CD4-positive, alpha-beta T cell treated with Interferon gamma for 1 hour (primary cell): ENCODE measurements at places on chromosomes 16 and 17.

GRCh38 chr16:16136588-16136987 lies 86.7 kb downstream of the ABCC6 start:
- DNase-seq: no peak

DNA sequence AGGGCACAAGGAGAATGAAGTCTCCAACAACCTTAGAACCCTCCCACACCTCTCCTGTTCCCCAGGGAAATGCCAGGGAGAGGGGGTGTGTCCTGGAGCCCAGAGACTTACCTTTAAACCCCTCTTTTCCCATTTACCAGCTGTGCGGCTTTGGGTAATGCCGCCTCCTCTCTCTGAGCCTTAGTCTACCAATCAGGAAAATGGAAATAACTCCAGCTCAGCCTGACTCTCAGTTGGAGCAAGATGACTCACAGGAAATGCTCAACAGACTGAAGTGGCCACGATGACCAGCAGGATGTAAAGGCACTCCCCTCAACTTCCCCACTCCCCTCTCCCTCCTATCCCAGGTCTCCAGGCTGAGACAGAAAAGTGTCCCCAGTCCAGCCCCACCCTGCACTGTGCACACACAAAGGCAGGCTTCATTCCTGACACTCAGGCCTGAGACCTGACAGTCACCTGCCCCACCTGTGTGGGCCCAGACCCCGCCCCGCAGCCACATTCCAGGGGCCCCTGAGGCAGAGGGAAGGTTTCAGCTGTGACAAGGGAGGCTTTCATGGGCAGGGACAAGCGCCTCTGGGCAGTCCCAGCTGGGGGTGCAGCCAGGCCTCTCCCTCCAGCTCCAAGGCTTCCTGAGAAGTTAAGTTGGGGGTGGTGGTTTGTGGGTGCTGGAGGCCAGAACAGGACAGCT lies 3.0 kb upstream of the KRT15 start:
- DNase-seq: no peak

- no peak for DNase-seq
Measured at GRCh38 chr17:66138120-66138519, 53.8 kb downstream of the CEP112 start.

DNA sequence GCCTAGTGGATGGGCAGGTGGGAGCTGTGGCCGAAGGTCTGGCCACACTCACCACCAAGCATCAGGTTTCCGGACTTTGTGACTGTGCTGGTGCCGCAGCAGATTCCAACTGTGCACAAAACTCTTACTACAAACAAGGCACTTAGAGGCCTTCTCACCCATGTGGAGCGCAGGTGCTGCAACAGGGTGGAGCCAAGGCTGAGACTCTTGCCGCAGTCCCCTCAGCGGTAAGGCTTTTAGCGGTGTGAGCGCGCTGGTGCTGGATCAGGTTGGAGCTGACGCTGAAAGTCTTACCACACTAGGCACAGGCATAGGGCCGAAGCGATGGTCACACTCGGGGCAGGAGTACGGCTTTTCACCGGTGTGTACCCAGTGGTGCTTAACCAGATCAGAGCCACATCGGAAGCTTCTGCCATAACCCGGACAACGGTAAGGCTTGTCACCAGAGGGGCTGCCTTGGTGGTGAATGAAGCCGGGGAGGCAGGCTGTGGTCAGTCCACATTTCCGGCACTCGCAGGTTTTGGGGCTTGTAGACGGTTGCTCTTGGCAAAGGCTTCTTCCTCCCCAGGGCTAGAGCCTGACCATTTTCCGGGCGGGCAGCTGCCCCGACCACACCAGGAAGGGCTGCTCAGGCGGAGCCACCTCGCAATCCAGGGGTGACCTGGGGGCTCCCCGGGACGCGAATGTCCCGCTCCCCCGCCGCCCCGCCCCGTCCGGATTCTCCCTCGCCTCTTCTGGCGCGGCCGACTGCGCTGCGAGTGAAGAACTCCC lies 1.0 kb upstream of the ARMC5 start:
- peak; percentile 53 for DNase-seq

DNA sequence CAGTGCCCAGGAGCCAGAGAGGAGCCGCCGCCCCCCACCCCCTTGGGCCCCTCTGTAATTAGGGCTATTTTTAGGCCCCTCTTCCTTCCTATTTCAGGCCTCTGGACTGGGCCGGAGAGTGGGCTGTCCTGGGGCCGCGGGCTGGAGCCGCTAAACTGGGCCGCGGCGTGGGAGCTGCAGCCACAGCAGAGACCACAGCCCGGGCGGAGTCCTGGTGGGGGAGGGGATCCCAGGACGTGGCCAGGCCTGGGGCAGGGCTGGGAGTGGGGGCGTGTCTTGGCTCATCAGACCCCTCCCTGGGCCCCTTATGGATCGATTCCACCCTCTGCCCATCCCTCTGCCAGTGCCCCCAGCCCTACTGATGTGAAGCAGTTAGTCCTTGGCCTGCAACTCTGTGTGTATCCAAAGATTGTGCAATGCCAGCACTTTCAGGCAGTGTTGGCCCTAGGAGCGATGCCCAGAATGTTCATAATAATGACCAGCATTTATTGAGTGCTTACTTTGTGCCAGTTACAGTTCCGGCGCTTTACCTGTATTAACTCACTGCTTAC lies 15.0 kb upstream of the TAC4 start:
- DNase-seq: no peak

DNA sequence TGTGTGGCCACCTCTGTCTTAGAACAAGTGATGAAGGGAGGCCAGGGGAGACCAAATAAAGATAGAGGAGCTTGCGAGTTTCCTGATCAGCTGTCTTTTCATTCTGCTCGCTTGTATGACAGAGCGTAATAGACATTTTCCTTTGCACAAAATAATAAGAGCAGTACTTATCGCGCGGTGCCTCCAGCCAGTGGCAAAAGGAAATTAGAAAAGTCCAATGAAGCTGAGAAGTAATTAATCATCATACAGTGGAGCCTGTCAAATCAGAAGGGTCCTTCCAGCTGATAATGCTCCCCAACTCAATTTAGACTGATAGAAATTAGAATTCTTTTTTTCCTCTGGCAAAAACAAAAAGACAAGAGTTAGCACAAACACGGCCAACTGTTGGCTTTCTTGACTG lies 307.0 kb upstream of the IRX5 start:
- DNase-seq: no peak

DNA sequence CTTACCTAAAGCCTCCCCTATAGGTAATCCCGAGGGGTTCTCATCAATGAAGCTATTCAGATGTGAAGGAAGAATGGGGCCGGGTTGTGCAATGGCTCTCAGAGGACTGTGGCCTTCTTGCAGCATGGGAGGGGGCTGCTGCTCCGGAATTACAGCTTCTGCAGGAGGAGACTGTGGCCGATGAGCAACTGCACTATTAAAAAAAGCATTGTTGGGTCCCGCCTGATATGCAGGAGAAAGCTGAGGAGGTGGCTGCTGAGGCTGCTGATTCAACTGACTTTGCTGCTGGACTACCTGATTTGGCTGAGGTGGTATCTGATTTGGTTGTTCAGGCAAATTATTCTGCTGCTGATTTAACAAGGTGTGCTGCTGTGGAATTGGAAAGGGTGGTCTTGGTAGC lies 64.8 kb downstream of the CACNG1 start:
- no peak for DNase-seq

DNA sequence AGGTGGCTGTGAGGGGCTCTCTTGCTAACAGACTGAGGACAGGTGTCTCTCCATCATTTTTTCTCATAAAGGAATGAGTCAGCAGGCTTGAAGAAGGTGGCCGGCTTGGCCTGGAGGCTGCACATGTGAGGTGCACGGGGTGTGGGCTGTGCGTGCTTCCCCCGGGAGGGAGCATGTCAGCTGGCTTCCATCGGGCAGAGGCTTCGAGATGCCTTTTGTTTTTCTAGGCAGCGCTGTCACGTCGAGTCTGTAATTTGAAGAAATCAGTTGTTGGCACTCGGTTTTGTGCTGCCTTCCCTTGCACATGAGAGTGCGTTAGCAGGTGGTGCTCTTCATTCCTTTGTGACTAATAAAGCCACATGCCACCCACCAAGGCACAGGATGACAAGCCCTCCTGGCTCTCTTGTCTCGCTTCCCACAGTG lies 89.7 kb downstream of the NPIPB11 start:
- no peak for DNase-seq

DNA sequence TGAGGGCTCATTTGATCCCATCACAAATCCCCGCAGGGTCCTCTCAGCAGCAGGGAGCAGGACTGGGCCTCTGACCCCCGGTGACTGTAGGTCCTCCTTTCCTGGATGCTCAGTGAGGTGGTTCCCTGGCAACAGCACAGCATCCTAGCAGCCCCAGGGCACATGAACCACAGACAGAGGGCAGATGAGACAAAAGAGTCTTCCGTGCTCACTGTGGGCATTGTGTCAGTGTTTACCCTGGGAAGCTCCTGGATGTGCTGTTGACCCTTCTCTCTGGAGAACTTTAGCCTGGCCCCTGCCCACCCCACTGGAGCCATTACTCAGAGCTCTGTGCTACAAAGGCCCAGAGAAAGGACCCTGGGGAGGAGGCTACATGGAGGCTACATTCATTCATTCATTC lies 21.7 kb upstream of the TMEM220 start:
- DNase-seq: no peak

DNA sequence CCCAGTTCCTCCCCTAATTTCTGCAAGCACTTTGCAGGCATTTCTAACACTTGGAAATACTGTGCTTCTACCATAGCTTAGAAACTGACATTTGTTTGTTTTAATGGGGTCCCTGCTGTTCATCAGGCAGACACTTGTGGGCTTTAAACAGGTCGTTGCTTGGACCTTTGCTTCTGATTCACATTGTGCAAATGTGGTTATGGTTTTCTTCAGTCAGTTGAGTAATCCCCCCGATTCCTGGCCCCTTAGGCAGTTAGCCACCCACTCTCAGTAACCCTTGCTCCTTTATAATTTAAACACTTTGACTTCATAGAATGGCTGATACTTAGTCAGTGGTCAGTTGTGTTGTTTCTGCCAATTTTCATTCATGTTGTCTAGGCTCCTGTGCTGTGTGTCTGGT lies 39.4 kb downstream of the SLC47A1 start:
- no peak for DNase-seq
